Neural crest cell (in vitro differentiated cells): ENCODE measurements at places on chromosomes 5 and 9. TPM values are rescaled to one million over a fixed set of nuclear protein-coding genes. Genes with fewer than 3 reads are reported as not detected.

GRCh38 chr5:113092683-113093082 is 116.1 kb downstream of the DCP2 start:
- DNase-seq, result no peak

- no peak for DNase-seq
These were observed 27.6 kb upstream of the ECM2 start for GRCh38 chr9:92563116-92564100.

DNA sequence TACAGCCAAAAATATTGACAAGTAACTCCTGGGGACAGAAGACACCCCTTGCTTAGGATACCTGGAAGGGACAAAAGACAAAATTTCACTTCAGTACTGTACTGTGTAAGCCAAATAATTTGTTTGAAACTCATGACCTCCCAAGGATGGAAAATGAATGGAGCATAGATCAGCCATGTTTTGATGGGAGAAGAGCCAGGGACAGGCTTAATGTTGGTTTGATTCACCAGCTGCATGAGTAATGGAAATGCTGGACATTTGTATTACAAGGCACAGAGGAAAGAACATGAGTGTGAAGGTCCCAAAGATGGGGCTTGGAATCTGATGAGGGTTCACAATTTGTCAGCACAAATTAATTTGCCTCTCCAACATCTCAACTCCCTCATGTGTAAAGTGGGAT is 122.8 kb downstream of the ENC1 start:
- DNase-seq, result no peak

ASPN gene
- not detected in 2 replicates for total RNA-seq

GRCh38 chr5:172901788-172902496 is 57.3 kb upstream of the RPL26L1 start:
- DNase-seq, result no peak
